Activated T-helper 1 cell treated with anti-CD3 and anti-CD28 coated beads, Interleukin-12 subunit alpha, Interleukin-12 subunit beta, Interleukin-2, Interleukin-4 antibody, amounts not matched to agents 30 ng/mL and 10 ng/mL and 1 ng/mL, durations not matched to agents 14 hours and 24 hours and 36 hours (primary cell): ENCODE measurements at places on chromosomes 12 and 14. TPM values are rescaled to one million over a fixed set of nuclear protein-coding genes. Genes with fewer than 3 reads are reported as not detected.

- H3K27ac ChIP-seq, result no peak overlapping the region
- no peaks in the 10 kb centered on the region for H3K36me3 ChIP-seq
- no peaks in the 10 kb centered on the region for H3K4me1 ChIP-seq
- H3K27me3 ChIP-seq, result peaks cover 17% of the 10 kb centered on the region
- no peak overlapping the region for H3K4me3 ChIP-seq
Measured at GRCh38 chr14:54177641-54178621, 218.9 kb upstream of the CDKN3 start.

- peaks cover 18% of the 10 kb centered on the region for H3K27me3 ChIP-seq
- no peaks in the 10 kb centered on the region for H3K4me1 ChIP-seq
- H3K36me3 ChIP-seq, result no peaks in the 10 kb centered on the region
- no peak overlapping the region for H3K27ac ChIP-seq
- H3K4me3 ChIP-seq, result no peak overlapping the region
- no peak for DNase-seq
Measured at GRCh38 chr12:98360401-98360800, 155.0 kb upstream of the TMPO start.

Gene NELL2
- total RNA-seq, result 11.5 and 16.4 TPM in 2 replicates

GRCh38 chr14:61203081-61203753 is 77.9 kb downstream of the TMEM30B start:
- no peak for DNase-seq
- no peak overlapping the region for H3K27ac ChIP-seq
- no peaks in the 10 kb centered on the region for H3K36me3 ChIP-seq
- no peaks in the 10 kb centered on the region for H3K4me1 ChIP-seq

Gene AP4S1
- 7.9 and 8.5 TPM in 2 replicates for total RNA-seq

DNA sequence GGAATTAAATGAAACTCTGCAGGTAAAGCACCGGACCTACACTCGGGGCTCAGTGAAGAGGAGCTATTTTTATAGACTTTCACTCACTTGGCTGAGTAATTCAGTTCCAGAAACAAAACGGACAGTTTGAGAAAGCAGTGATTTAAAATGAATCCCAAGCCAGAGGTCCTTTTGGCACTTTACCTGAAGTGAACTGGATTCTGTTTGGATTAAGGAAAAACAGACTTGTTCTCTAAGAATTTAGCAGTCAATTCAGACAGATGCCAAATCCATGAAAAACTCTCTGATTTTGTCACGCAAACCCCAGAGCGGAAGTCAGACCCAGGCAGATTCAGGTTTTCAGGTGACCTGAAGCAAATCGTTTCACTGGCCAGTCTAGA is 4.9 kb upstream of the VASH1 start:
- H3K4me1 ChIP-seq, result peaks cover 4% of the 10 kb centered on the region
- H3K27ac ChIP-seq, result no peak overlapping the region
- H3K27me3 ChIP-seq, result peaks cover 36% of the 10 kb centered on the region
- H3K36me3 ChIP-seq, result no peaks in the 10 kb centered on the region
- no peak for DNase-seq

- DNase-seq, result no peak
- no peaks in the 10 kb centered on the region for H3K27me3 ChIP-seq
- H3K36me3 ChIP-seq, result peaks cover 3% of the 10 kb centered on the region
- no peak overlapping the region for H3K4me3 ChIP-seq
- no peak overlapping the region for H3K27ac ChIP-seq
Measured at GRCh38 chr12:49505672-49506071, 33.2 kb upstream of the KCNH3 start.

Gene TGM1
- total RNA-seq, result 4.1 and 4.8 TPM in 2 replicates

DNA sequence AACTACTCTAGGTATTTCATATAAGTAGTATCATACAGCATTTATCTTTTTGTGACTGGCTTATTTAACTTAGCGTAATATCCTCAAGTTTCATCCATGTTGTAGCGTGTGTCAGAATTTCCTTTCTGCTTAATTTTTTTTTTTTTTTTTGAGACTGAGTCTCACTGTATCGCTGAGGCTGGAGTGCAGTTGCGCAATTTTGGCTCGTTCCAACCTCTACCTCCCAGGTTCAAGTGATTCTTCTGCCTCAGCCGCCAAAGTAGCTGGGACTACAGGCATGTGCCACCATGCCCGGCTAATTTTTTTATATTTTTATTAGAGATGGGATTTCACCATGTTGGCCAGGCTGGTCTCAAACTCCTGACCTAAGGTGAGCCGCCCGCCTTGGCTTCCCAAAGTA is 28.9 kb downstream of the PNMA1 start:
- no peak overlapping the region for H3K4me3 ChIP-seq
- H3K27me3 ChIP-seq, result no peaks in the 10 kb centered on the region
- DNase-seq, result no peak
- no peaks in the 10 kb centered on the region for H3K4me1 ChIP-seq
- peaks cover 3% of the 10 kb centered on the region for H3K36me3 ChIP-seq

GRCh38 chr12:39441963-39442830 is 723 bp downstream of the KIF21A start:
- peak overlapping the region; percentile 91 for H3K27ac ChIP-seq
- peak overlapping the region; percentile 89 for H3K4me3 ChIP-seq
- H3K4me1 ChIP-seq, result peaks cover 24% of the 10 kb centered on the region
- no peaks in the 10 kb centered on the region for H3K36me3 ChIP-seq
- peaks cover 2% of the 10 kb centered on the region for H3K27me3 ChIP-seq

Gene LRRK2
- not detected in 2 replicates for total RNA-seq

GRCh38 chr12:106227641-106228319 is 20.0 kb downstream of the CKAP4 start:
- no peak overlapping the region for H3K27ac ChIP-seq
- H3K36me3 ChIP-seq, result no peaks in the 10 kb centered on the region
- no peak overlapping the region for H3K4me3 ChIP-seq
- peak; percentile 51 for DNase-seq

DNA sequence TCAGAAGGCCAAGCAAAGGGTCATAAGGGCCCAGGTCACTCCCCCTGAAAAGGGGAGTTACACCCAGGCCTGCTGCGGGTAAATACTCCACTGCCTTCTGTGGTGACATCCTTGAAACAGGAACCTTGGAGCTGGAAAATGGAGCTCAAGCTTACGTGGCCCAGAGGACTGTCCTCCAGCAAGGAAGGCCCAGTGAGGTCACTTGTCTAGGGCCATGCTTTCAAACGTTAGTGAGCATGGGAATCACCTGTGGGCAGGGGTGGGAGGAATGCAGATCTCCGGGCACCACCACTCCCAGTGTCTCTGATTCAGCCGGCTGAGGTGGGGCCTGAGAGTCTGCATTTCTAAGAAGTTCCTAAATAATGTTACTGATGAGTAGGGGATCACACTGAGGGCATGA is 140.5 kb upstream of the CCND2 start:
- no peak overlapping the region for H3K27ac ChIP-seq
- peaks cover 2% of the 10 kb centered on the region for H3K36me3 ChIP-seq
- peaks cover 36% of the 10 kb centered on the region for H3K4me1 ChIP-seq
- no peaks in the 10 kb centered on the region for H3K27me3 ChIP-seq
- H3K4me3 ChIP-seq, result no peak overlapping the region

Gene NEUROD4
- 0.05 TPM in 1 of 2 replicates, not detected in the other for total RNA-seq

GRCh38 chr14:95316821-95317220 is 2.9 kb downstream of the CLMN start:
- H3K4me3 ChIP-seq, result no peak overlapping the region
- peaks cover 29% of the 10 kb centered on the region for H3K27me3 ChIP-seq
- H3K4me1 ChIP-seq, result peaks cover 12% of the 10 kb centered on the region
- no peaks in the 10 kb centered on the region for H3K36me3 ChIP-seq

GRCh38 chr14:72594099-72594901 is 299.6 kb downstream of the DPF3 start:
- H3K4me1 ChIP-seq, result peaks cover 66% of the 10 kb centered on the region
- peak overlapping the region; percentile 47 for H3K4me3 ChIP-seq
- peaks cover 4% of the 10 kb centered on the region for H3K27me3 ChIP-seq
- DNase-seq, result peak; percentile 63
- H3K27ac ChIP-seq, result peak overlapping the region; percentile 61

DNA sequence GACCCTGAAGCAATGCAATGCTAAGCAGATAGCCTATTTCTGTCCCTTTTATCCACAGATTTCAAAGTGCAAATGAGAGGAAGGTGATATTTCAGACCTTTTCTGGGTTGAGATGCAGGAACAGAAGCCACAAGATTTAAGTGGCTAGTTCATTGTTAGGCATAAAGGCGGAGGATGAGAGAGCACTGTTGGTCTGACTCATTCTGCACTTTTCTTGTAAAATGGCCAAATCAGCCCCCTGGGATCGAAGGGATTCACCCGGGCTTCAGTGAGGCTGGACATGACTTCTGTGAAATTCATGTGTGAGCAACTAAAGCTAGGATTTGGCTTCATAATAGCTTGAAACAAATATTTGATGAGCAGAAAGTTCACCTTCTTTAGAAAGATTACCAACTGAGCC is 101.9 kb upstream of the OVCH1 start:
- H3K27me3 ChIP-seq, result peaks cover under 1% of the 10 kb centered on the region
- no peak overlapping the region for H3K27ac ChIP-seq
- H3K4me3 ChIP-seq, result no peak overlapping the region
- DNase-seq, result no peak

GRCh38 chr12:15049461-15050153 is 76.8 kb downstream of the PDE6H start:
- H3K36me3 ChIP-seq, result no peaks in the 10 kb centered on the region
- no peak for DNase-seq
- H3K27me3 ChIP-seq, result peaks cover 13% of the 10 kb centered on the region
- H3K27ac ChIP-seq, result no peak overlapping the region
- no peak overlapping the region for H3K4me3 ChIP-seq

- H3K27me3 ChIP-seq, result peaks cover 2% of the 10 kb centered on the region
- DNase-seq, result no peak
- H3K4me1 ChIP-seq, result no peaks in the 10 kb centered on the region
Measured at GRCh38 chr14:81113176-81113575, 107.6 kb downstream of the GTF2A1 start.

Gene ENDOU
- total RNA-seq, result not detected in 2 replicates

Gene INHBC
- total RNA-seq, result 0.15 TPM in 1 of 2 replicates, not detected in the other

Gene CLEC4E
- not detected in 2 replicates for total RNA-seq

DNA sequence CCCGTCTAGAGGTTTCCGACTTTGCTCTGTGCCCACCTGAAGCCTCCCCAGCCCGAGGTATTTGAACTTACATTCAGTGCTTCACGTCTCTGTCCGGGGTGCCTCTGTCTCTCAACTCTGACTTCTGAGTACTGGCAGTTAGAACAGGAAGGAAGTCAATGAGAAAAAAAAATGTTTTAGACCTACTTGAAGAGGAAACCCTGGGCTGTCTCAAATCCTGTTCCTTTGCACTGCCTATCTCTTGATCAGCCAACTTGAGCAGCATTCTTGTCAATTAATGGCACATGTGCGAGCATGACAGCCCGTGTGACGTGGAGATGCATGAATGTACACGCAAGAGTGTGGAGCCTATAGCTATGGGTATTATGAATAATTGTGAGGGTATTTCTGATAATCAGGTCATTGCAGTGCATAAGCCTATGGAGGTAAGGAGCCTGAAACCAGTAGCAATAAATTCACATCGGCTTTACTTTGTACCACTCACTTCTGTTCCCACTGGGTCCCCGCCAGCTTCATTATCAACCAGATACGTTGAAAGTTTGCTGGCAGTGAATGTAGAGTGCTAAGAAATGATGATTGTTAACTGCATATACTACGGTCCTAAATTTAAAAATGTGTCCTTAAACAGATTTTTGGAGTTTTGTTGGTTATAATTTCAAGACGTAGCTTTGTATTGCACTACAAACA is at the start of gene ARHGDIB:
Gene ARHGDIB, minus strand, starts transcription at position 136 of the 687 bp plus-strand sequence. CDS start 10,889 bp downstream, outside the sequence.
- peaks cover 60% of the 10 kb centered on the region for H3K4me1 ChIP-seq
- peaks cover 21% of the 10 kb centered on the region for H3K36me3 ChIP-seq
- DNase-seq, result peak; percentile 74
- peak within 1 kb of the TSS; percentile 97 for H3K27ac ChIP-seq

DNA sequence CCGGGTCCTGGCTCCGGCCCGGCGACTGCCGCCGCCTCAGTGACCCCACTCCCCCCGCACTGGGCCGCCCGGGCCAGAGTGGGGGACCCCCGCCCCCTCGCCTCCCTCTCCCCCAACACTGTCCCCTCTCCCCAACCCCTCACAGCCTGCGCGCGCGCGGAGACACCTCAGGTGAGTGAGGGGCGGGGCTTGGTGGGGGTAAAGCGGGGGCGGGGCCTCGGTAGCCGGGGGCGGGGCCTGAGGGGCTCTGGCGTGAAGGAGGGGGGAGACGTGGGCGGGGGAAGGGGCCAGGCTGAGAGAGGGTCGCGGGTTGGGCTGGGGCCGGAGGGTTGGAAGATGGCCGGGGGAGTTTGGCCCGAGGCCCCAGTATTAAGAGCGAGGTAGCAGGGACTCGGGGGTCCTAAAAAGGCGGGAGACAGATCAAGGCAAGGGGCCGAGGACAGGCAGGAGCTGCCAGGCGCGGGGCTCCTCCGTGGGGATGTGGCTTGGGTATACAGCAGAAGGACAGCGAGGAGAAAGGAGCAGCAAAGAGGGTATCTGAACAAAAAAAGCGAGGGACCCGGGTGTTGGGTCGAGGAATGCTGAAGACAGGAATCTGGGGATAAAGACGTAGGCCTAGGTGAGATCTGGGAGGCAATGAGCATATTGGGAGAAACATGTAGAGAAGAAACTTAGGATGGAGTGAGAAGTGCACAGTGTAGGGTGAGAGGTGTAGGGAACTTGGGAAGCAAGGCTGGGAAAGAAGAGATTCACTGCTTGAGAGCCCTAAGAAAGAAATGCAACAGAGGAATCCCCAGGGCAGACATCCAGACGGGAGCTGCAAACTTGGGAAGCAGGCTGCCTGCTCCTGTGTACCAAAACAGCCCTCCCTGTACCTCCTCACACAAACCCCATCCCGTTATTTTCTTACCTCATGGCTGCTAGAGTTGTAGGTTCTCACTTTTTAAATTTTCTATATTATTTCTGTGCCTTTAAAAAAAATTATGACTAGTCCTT is 10.8 kb downstream of the SUOX start:
- peak overlapping the region; percentile 92 for H3K4me3 ChIP-seq
- H3K4me1 ChIP-seq, result peaks cover 32% of the 10 kb centered on the region
- DNase-seq, result peak; percentile 55
- H3K27ac ChIP-seq, result peak overlapping the region; percentile 88

Gene AMDHD1
- total RNA-seq, result 0.21 and 0.27 TPM in 2 replicates

Gene VRTN
- not detected in 2 replicates for total RNA-seq

Gene TPH2
- not detected in 2 replicates for total RNA-seq

Gene ING4
- 14.6 and 15.0 TPM in 2 replicates for total RNA-seq

Gene KRT8
- total RNA-seq, result 0.23 TPM in 1 of 2 replicates, not detected in the other

- no peak for DNase-seq
- no peak overlapping the region for H3K27ac ChIP-seq
- no peak overlapping the region for H3K4me3 ChIP-seq
- peaks cover 12% of the 10 kb centered on the region for H3K27me3 ChIP-seq
Measured at GRCh38 chr12:107661830-107662229, 23.8 kb upstream of the PWP1 start.

- H3K27me3 ChIP-seq, result no peaks in the 10 kb centered on the region
- no peak for DNase-seq
- no peaks in the 10 kb centered on the region for H3K4me1 ChIP-seq
- no peak overlapping the region for H3K27ac ChIP-seq
Measured at GRCh38 chr12:79514730-79515529, 175.8 kb downstream of the PAWR start.

GRCh38 chr14:75469606-75470237 is 41.9 kb downstream of the JDP2 start:
- no peak overlapping the region for H3K4me3 ChIP-seq
- no peaks in the 10 kb centered on the region for H3K27me3 ChIP-seq
- no peak for DNase-seq
- no peak overlapping the region for H3K27ac ChIP-seq

- H3K27ac ChIP-seq, result peak overlapping the region; percentile 93
- H3K27me3 ChIP-seq, result no peaks in the 10 kb centered on the region
- no peaks in the 10 kb centered on the region for H3K36me3 ChIP-seq
Measured at GRCh38 chr14:35365130-35366055, 39.2 kb downstream of the NFKBIA start.

Gene BDKRB1
- not detected in 2 replicates for total RNA-seq

Gene C12orf60
- total RNA-seq, result 2.1 and 2.2 TPM in 2 replicates

Gene CLEC4D
- total RNA-seq, result not detected in 2 replicates

Gene RHOJ
- total RNA-seq, result not detected in 2 replicates

Gene CD69
- total RNA-seq, result 90.5 and 93.2 TPM in 2 replicates

- no peaks in the 10 kb centered on the region for H3K4me1 ChIP-seq
- DNase-seq, result no peak
Measured at GRCh38 chr12:113808095-113808951, 157.8 kb downstream of the RBM19 start.
